Aorta (tissue), 5 donors: ENCODE measurements at places on chromosomes 4 and X.

DNA sequence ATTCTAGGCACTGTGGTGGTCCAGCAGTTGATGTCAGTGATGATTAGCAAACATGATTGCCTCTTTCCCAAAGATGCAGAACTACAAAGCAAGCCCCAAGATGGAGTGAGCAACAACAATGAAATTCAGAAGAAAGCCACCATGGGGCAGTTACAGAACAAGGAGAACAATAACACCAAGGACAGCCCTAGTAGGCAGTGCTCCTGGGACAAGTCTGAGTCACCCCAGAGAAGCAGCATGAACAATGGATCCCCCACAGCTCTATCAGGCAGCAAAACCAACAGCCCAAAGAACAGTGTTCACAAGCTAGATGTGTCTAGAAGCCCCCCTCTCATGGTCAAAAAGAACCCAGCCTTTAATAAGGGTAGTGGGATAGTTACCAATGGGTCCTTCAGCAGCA is 365.3 kb downstream of the MAPK10 start:
- DNase-seq: no peak
- no peak overlapping the region for H3K27ac ChIP-seq
- H3K36me3 ChIP-seq: peaks cover 4% of the 10 kb centered on the region
- no peaks in the 10 kb centered on the region for H3K4me1 ChIP-seq
- no peak overlapping the region for H3K4me3 ChIP-seq

- no peak overlapping the region for H3K4me3 ChIP-seq
- H3K27ac ChIP-seq: no peak overlapping the region
- H3K36me3 ChIP-seq: no peaks in the 10 kb centered on the region
- DNase-seq: no peak
These were observed 67.7 kb upstream of the PJA1 start for GRCh38 chrX:69232945-69233344.

DNA sequence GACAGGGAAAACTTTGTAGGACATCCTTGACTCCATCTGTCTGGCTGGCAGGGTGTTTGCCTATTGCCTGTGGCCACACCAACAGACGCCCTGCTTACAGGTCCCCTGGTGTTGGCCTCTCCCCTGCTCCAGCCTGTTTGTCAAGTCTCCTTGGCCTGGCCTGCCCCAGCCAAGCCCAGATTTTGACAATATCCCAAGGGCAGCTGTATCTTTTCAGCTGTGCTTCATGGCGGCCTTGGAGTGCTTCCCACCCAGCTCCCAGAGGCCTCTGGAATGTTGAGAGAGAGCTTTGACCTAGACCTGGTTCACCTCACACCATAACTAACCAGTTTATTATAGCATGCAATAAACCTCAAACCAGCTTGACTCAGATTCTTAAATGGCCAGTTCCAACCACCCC is 204.0 kb upstream of the NHS start:
- DNase-seq: no peak
- H3K27ac ChIP-seq: no peak overlapping the region
- no peak overlapping the region for H3K4me3 ChIP-seq
- H3K36me3 ChIP-seq: no peaks in the 10 kb centered on the region
- H3K27me3 ChIP-seq: no peaks in the 10 kb centered on the region

DNA sequence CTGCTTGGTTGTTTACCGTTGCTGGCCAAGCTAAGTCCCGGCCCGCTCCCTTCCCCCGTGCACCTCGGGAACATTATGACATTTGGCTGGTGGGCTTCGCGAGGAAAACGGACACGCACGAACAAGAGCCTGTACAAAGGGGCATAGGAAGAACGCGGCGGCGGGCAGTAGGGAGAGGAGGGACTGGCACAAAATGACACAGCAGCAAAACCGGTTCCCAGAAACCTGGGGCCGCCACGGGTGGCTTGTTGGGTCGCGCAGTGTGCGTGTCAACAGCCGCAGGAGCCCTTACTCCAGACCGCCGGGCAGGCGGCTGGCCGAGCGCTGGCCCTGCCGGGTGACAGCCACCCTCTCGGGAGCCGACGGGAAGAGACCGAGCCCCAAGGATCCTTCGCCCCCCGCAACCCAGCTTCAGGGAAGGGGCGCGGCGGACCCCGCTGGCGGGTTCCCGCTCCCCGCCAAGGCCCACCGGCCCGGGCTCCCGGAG is 1.6 kb upstream of the LIN54 start:
- H3K4me3 ChIP-seq: peak overlapping the region; percentile 44
- no peaks in the 10 kb centered on the region for H3K27me3 ChIP-seq
- peak overlapping the region; percentile 46 for H3K27ac ChIP-seq
- no peaks in the 10 kb centered on the region for H3K36me3 ChIP-seq
- DNase-seq: peak; percentile 63

DNA sequence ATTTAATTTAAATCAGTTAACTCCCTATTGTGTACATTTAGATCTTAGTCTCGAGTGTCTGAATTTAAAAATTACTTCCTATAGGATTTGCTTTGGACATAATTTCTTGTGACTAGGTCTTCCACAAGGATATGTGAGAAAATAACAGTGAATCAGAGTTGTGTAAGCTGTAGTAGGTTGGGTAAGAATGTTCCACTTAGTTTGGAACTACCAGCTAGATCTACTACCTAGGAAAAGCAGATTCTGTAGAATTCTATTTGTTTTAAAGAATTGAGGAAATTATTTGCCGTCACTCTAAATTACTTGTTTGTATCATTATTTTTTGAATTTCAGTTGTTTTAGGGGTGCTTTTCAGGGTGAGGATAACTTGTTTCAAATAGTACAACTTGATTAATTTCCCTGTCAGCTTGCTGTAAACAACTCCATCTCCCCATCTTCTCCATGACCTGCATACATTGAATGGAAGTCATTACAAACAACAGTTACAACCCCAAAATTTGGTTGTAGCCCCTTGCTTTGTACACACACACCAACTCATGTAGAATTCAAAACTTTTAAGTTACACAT is 1.3 kb downstream of the MTHFD2L start:
- no peaks in the 10 kb centered on the region for H3K27me3 ChIP-seq
- no peaks in the 10 kb centered on the region for H3K4me1 ChIP-seq
- DNase-seq: no peak

DNA sequence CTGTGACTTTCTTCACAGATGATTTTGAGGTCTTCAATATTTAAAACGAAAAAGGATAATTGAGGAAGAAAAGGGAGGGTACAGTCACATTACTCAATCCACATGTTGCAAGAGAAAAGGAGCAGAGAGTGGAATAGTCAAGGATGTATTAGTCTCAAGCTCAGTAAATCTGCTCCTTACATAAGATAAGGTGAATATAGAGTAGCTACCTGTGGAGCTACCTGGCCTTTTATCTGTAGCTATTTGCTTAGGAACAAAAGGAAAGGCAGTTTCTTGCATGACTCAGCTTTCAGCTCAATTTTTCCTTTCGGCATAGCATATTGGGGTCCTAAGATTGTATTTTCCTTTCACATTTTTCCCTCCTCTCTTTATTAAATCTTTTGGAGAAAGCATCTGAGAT is 26.3 kb upstream of the ACTRT1 start:
- DNase-seq: no peak
- no peaks in the 10 kb centered on the region for H3K27me3 ChIP-seq
- no peaks in the 10 kb centered on the region for H3K4me1 ChIP-seq
- H3K27ac ChIP-seq: no peak overlapping the region
- no peaks in the 10 kb centered on the region for H3K36me3 ChIP-seq

GRCh38 chrX:71532078-71532752 is 689 bp upstream of the OGT start:
- DNase-seq: no peak
- peak overlapping the region; percentile 53 for H3K4me3 ChIP-seq
- H3K27ac ChIP-seq: peak overlapping the region; percentile 66
- no peaks in the 10 kb centered on the region for H3K4me1 ChIP-seq
- no peaks in the 10 kb centered on the region for H3K36me3 ChIP-seq

GRCh38 chr4:11037637-11038036 is 353.1 kb upstream of the CLNK start:
- H3K27me3 ChIP-seq: peaks cover 2% of the 10 kb centered on the region
- no peak overlapping the region for H3K27ac ChIP-seq
- no peaks in the 10 kb centered on the region for H3K4me1 ChIP-seq
- H3K36me3 ChIP-seq: no peaks in the 10 kb centered on the region

- H3K4me3 ChIP-seq: no peak overlapping the region
- H3K27me3 ChIP-seq: no peaks in the 10 kb centered on the region
- no peak overlapping the region for H3K27ac ChIP-seq
- H3K4me1 ChIP-seq: no peaks in the 10 kb centered on the region
- DNase-seq: no peak
- no peaks in the 10 kb centered on the region for H3K36me3 ChIP-seq
These were observed 215.8 kb upstream of the SMIM31 start for GRCh38 chr4:164538097-164538496.
